Subcutaneous preadipocyte (primary cell): ENCODE measurements at places on chromosomes 11 and 22. TPM values are rescaled to one million over a fixed set of nuclear protein-coding genes. Genes with fewer than 3 reads are reported as not detected.

KCNJ11 gene
- total RNA-seq, result not detected in 2 replicates

APOL1 gene
- total RNA-seq, result 3.1 and 10.3 TPM in 2 replicates

MYRF gene
- total RNA-seq, result under 0.01 and 0.20 TPM in 2 replicates

TOM1 gene
- total RNA-seq, result 31.5 and 52.5 TPM in 2 replicates

MMP11 gene
- 2.9 and 3.3 TPM in 2 replicates for total RNA-seq

KCNJ5 gene
- under 0.01 TPM in 1 of 2 replicates, not detected in the other for total RNA-seq

KDM4E gene
- total RNA-seq, result not detected in 2 replicates

LARGE2 gene
- total RNA-seq, result not detected in 2 replicates

TOLLIP gene
- 23.1 and 25.8 TPM in 2 replicates for total RNA-seq

DENND5A gene
- 152 and 157 TPM in 2 replicates for total RNA-seq

CST6 gene
- 0.20 TPM in 1 of 2 replicates, not detected in the other for total RNA-seq

PATE4 gene
- not detected in 2 replicates for total RNA-seq

CNTN5 gene
- total RNA-seq, result not detected in 2 replicates

SCGB2A2 gene
- total RNA-seq, result not detected in 2 replicates

SOX6 gene
- total RNA-seq, result under 0.01 and 0.20 TPM in 2 replicates

FGF19 gene
- not detected in 2 replicates for total RNA-seq

OR8A1 gene
- total RNA-seq, result not detected in 2 replicates

CASP5 gene
- not detected in 2 replicates for total RNA-seq

SPON1 gene
- 1.6 and 20.6 TPM in 2 replicates for total RNA-seq

CDCA5 gene
- 12.5 and 18.6 TPM in 2 replicates for total RNA-seq

RGL4 gene
- not detected in 2 replicates for total RNA-seq

RHOD gene
- 3.5 and 4.4 TPM in 2 replicates for total RNA-seq

ZP1 gene
- total RNA-seq, result 0.37 and 0.98 TPM in 2 replicates

SIPA1 gene
- 23.5 and 38.3 TPM in 2 replicates for total RNA-seq

ACRV1 gene
- not detected in 2 replicates for total RNA-seq

CNIH2 gene
- 0.73 TPM in 1 of 2 replicates, not detected in the other for total RNA-seq

PARVG gene
- total RNA-seq, result under 0.01 and 0.20 TPM in 2 replicates

ART1 gene
- not detected in 2 replicates for total RNA-seq

FREY1 gene
- 1.5 and 2.3 TPM in 2 replicates for total RNA-seq

ANO9 gene
- under 0.01 TPM in 1 of 2 replicates, not detected in the other for total RNA-seq

ADM2 gene
- total RNA-seq, result 0.39 and 2.2 TPM in 2 replicates

F2 gene
- total RNA-seq, result not detected in 2 replicates
